ENCODE measurements at places on chromosomes 16 and 17. TPM values are rescaled to one million over a fixed set of nuclear protein-coding genes. Genes with fewer than 3 reads are reported as not detected.

DNA sequence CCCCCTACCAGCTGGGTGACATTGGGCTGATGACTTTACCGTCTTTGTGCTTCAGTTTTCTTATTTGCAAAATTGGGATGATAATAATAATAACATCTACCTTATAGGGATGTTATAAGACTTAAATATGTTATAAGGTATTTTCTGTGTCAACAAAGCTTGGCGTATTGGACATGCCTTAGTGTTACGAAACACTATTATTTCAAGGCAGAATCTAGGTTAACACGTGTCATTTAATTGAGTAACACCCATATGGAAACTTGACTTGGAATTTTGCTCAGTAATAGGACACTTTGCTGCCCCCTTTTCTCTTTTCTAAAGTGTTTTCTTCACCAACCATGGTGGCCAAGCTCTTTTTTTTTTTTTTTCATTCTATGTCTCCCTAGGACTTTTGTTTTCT is 294.2 kb upstream of the SALL1 start:
- no peak for DNase-seq

Gene HS3ST3A1
- total RNA-seq: 8.3 TPM

Gene DPEP2
- total RNA-seq: not detected

Gene ZACN
- total RNA-seq: not detected

DNA sequence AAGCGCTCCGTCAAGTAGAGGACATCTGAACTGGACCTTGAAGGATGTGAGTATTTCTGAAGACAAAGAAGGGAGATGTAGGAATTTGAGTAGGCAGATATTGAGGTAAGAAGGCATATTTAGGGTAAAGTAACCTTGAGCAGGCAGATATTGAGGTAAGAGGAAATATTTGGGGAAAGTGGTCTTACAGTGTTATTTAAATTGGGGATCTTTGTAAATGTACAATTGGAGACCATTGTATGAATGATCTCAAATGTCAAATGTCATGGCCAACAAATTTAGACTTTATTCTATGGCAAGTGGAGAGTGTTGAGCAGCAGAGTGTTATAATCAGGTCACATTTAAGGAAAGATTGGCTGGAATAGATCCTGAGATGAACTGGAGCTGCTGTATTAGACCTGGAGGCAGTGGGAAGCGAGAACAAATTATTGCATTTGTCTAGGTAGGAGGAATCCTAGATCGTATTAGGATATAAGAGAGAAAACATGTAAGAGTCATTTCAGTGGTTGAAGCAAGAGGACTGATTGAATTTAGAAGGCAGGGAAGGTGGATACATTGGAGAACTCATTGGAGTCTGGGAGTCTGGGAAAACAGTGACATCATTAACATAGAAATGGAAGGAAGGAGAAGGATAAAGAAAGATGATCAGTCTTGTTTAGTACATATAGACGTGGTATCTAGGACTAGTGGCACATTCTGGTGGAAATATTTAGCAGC is 165.6 kb downstream of the MAP2K6 start:
- DNase-seq: no peak

DNA sequence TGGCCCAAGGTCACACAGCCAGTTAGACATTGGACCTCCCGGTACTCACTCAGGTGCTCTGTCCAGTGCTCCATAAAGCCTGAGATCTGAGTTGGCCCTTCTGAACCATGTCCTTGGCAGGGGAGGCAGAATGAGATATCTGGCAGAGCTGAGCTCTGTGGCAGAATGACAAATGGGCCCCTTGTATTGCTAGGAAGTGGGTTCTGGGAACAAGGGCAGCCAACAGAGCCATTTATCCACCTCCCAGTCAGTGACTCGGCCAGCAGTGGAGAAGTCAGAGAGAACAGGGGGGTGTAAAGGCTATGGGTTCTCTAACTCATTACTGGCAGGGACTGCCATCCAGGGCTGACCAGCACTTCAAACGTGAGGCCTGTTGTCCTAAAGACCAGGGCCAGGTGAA is 117.1 kb upstream of the NLRP1 start:
- no peak for DNase-seq

Gene ZNF629
- 15.0 TPM for total RNA-seq

DNA sequence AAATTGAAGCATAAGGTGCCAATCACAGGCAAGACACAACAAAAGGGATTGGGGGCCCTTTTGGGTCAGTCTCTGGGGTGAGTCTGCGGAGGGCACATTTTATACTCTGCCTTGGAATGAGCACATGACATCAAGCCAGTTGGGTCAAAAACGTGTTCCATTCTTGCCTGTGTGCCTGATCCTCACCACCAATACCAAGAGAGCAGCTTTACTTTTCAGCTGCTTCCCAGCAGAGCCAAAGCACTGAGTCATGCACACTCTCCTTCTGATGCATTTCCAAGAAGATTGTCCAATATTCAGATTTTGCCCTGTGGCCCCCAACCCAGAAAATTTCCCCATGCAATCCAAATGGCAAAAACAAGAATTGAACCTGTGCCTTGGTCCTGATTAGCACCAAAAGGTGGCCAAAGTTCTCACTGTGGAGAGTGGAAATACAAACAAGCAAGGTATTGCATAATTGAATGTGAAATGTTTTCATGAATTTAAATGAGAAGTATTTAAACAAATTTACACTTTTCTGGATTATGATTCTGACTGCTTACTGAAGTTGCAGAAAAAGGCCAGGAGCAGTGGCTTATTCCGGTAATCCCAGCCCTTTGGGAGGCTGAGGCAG is 217.8 kb upstream of the SOX9 start:
- DNase-seq: no peak

DNA sequence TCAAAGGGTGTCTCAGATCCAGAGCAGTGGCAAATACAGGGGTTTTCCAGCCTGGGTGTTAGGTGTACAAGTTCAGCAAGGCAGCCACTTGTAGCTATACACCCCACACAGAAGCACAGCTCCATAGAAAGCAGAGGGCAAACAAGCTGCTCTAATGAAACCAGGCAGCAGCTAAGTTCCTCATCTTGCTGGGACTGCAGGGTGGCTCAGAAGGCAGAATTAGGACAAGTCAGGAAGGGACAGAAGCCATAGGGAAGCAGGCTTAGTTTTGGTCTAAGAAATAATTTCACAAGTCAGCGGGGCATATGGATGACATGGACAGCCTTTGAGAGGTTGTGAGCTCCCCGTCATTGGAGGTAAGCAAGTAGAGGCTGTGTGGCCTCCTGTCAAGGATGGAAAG is 23.7 kb downstream of the CNGB1 start:
- DNase-seq: no peak

Gene ZNF19
- 3.5 TPM for total RNA-seq

DNA sequence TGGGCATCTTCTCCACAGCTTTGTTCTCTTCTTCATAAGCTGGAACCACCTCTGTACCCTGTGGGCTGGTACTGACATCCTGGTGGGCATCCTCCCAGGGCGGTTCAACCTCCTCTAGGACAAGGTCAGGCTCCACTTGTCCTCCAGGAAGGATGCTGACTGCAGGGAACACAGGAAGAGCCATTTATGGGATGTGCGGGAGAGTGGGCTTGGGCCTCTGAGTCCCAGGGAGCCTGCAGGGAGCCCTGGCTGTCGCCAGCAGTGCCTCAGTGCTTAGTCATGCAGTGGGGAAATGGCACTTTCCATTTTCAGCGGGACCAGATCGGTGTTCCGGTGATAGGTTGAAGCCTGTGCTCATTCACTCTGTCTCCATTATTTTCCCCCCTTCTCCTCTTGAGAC is 20.5 kb downstream of the CNGB1 start:
- DNase-seq: no peak

- peak; percentile 64 for DNase-seq
Observed at GRCh38 chr17:78329263-78330059, 30.4 kb downstream of the SOCS3 start.

- DNase-seq: peak; percentile 35
Observed at GRCh38 chr17:30134551-30134950, 17.9 kb downstream of the NSRP1 start.

- no peak for DNase-seq
Observed at GRCh38 chr16:3992297-3993051, 112.0 kb upstream of the CREBBP start.

All from fibroblast of the aortic adventitia (primary cell).